Stimulated activated naive CD8-positive, alpha-beta T cell treated with anti-CD3 and anti-CD28 coated beads, Interleukin-15, amount 100 ng/mL, for 72 hours (primary cell): ENCODE measurements at places on chromosomes 7 and 10.

GRCh38 chr7:111266613-111267012 is 175.7 kb downstream of the LRRN3 start:
- no peak for DNase-seq

DNA sequence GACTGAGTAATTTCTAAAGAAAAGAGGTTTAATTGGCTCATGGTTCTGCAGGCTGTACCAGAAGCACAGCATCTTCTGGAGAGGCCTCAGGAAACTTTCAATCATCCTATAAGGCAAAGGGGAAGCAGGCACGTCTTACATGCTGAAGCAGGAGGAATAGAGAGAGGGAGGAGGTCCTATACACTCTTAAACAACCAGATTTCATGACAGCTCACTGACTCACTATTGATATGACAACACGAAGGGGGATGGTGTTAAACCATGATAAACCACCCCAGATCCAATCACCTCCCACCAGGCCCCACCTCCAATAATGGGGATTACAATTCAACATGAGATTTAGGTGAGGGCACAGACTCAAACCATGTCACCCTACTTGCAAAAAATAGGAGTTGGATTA is 201.5 kb downstream of the CDK14 start:
- DNase-seq = no peak

DNA sequence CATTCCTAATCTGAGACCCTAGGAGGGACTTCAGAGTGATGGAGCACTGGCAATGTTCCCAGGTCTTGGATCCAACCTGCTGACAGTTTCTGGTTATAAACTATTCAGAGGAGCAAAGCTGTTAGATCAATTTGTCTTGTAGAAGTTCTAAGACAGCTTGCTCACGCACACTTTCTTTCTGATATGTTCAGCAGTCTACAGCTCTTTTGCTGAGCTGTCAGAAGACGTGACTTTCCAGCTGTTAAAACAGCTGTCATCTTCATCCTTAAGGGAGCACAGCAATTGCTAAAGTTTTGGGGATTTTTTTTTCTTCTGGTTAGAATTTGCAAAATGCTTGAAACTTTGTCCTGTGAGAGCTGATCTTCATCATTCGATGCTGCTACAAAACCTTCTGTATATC is 823.1 kb downstream of the SORCS1 start:
- no peak for DNase-seq

DNA sequence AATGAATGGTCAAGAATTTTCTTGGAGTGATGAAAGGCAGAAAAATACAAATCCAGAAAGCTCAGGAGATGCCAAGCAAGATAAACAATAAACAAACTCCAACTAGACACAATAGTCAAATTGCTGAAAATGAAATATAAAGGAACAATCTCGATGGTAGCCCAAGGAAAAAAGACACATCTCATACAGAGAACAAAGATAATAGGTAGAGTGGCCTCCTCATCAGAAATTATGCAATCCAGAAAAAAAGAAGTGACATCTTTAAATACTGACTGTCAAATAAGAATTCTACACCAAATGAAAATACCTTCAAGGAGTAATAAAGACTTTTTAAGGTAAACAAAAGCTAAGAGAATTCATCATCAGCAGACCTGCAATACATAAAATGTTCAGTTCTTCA is 150.4 kb downstream of the ANK3 start:
- no peak for DNase-seq

- DNase-seq = no peak
These were observed 886.1 kb downstream of the SORCS1 start for GRCh38 chr10:106278383-106278782.

DNA sequence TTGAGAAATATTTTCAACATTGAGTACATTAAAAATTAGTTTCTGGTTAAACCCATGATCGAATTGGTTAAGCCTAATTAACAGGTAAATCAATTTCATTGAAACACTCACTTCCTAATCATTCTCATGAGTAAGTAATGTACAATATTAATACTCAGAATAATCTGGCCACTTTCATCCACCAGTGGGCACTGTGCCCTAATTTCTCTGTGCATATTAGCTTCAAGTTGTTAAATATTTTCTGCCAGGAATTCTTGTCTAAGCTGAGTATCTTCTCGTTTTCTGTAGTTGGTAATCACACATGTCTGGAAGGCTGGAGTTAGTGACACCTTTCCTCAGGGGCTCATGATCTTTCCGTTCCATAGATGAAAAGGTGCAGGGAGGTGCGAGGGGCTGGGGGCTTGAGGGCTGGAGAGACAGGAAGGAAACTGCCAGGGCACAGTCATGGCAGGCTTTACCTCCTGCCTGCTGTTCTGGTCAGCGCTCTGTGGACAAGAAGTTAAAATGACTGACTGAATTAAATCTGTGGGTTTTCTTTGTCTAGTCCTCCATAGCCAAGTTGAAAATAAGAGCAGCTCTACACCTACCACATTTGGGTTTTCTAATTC is 71.9 kb downstream of the WIPF3 start:
- DNase-seq = no peak

- DNase-seq = no peak
These were observed 35.8 kb downstream of the NSUN6 start for GRCh38 chr10:18615618-18616017.

DNA sequence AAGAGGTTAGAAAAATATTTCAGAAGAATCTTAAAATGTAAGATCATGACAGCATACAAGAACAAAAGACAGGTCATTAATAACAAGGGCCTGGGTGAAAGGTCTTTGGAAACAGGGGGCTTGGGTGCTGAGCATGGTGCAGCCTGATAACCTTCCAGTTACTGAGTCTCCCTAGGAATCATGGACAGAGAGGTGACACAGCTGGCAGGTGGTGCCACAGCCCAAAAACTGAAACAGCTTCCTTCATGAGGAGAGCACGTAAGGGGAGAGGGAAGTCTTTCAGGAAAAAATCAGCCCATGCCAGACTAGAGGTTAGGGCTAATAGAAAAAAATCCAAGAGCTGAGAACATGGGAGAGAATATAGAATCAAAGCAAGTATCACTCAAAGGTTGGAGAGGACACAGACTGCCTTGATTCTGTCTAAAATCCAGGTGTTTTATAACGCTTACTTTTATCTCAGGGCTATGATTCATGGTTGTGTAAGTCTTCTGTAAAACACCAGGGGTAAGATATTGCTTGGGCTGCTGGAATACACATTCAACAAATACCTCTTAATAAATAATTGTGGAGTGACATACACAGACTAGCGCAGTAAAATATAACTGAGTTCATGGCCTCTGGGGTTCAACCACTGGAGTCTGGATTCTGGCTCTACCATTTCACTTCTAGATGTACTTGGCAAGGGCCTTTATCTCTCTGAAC is 88.1 kb downstream of the SEMA3C start:
- DNase-seq = no peak

DNA sequence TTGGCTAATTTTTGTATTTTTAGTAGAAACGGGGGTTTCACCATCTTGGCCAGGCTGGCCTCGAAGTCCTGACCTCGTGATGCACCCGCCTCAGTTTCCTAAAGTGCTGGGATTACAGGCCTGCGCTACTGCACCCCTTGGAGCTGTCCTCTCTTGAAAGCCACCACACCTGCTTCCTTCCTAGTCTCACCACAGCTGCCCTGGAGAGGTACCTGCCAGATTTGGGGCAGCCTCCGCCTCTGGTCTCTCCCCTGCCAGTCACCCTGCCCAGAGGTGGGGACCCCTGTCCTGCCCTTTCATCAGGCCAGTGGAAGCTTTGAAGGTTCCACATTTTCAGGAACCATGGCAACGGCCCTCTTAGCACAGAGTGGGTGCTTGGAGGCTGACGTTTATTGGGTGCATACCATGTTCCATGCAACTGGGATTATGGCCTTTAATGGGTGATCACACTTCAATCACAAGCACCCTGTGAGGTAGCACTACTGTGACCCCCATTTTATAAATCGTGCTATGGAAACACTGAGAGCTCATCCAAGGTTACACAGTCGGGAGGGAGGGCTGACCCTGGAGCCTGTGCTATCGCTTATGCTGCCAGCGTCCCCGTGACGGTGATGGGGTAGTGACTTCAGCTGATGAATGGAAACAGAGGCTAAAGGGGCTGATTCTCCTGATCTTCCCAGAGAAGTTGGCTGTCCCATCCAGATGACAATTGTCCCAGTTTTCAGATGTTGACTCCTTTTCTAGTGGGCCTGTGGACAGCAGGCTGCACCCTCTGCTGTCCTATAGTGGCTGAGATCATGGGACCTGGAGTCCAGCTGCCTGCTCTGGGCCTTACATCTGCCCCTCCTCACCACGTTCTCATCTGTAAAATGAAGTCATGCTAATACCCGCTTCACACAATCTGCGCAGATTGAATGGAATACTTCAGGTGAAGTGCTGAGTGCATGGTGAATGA is 11.5 kb upstream of the FGFR2 start:
- no peak for DNase-seq

DNA sequence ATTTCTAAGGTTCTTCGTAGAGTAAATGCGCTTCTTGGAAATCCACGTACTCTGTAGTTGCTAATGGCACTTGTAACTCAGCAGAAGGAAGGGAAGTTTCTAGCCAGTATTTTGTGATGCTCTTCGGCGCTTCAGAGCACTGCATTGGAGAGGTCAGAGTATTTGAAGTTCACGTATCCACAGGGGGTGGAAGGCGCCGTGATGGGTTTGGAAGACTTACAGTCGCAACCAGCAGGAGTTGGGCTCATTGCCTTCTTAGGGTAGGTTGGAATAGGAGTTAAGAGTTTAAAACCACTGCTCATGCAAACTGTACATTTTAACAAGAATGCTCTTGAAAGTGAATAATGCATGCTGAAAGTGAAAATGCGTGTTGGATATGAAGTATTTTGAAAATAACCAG is 49.1 kb downstream of the SHH start:
- DNase-seq = no peak

DNA sequence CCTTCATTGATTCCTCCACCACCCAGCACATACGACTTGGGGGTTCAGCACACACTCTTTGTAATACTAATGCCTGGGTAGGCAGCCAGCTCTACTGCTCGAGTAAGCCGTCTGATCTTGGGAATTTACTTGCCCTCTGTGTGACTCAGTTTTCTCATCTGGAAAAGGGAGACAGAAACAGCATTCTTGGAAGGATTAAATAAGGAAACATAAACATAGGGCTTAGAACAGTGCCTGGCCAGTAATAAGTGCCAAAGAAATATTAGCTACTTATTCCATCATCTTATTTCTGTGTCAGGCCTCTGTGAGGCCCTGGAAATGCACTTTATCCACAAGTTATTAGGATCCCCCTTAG is 130.1 kb downstream of the TNS3 start:
- DNase-seq = no peak

GRCh38 chr10:54666192-54666591 is 134.8 kb downstream of the PCDH15 start:
- DNase-seq = no peak

DNA sequence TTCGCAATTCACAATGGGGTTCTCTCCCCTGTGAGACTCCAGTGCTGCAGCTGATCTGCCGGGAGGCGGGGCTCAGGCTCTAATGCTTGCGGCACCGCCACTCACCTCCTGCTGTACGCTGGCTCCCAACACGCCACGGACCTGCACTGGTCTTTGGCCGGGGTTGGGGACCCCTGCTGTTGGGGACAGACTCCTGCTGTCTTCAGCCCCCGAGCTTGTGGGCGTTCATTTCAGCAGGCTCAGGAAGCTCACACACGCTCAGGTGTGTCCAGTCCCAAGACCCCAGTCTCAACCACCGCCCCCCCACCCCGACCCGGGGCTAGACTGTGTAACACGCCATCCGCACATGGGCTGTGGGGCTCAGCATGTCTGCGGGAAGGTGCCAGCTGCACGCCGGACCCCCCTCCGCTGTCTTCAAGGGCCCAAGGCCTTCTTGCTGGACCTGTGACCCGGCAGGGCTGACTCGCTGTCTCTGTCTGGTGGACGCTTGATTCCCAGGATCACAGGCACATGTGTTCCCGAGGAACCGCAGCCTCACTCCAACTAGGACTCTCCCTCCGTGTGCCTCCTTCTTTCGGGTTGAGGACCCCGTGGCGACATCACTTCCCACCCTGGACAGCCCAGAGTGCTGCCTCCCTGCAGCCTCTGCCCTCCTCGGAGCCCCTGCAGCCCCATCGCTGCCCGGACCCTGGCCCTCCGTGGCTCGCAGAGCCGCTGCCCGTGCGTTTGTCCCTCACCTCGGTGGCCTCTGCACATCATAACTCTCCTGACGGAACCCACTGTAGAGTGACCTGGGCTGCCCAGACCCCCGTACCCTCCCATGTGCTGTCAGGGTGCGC is 106.4 kb downstream of the DNAJB6 start:
- DNase-seq = no peak

- no peak for DNase-seq
These were observed 1191.9 kb downstream of the CNTNAP2 start for GRCh38 chr7:147308539-147308938.

DNA sequence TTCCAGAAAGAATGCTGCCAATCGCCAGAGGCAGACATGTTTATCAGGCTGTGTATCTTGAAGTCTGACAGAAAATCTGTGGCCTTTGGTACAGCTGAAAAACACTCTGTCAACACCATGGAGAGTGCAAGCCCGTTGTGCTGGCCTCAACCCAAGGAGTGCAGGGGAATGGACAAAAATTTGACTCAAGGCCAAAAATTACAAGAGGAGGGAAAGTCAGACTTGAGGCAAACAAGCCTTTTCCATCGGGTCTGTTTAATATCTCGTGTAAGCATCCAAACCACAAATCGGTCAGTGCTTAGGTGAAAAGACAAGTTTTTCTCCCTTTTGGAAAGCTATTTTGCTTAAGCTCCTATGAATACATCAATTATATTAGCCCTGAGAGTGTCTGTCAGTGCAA is 305.3 kb upstream of the NFE2L3 start:
- DNase-seq = no peak

DNA sequence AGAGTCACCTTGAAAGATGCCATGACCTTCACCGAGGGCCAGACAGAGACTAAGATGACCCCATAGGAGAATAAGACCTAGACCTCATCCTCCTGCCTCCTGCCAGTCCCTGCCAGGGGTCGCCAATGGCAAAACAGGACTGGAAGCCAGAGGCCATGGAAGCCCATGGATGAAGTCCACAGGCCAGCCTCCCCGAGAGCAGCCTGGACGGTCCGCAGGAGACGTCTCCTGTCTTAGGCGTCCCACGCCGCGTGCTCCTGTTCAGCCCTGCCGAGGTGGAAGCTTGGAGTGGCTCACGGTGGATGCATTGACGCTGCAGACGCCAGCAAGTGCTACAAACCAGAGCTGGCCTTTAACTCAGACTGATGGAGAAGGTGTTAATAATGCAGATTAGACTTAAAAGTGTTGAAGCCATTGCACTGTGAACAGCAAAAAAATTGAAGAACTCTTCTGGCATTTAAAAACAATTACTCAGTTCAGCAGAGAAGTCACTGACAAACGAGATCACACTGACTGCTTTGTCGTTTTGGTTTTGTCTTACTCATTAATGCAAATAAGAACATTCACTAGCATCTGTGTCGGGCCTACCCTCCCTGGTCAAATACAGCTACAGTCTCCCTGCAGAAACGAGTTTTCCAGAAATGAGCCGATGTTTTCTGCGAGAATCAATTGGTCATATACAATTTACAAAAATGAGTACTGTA is 38.1 kb upstream of the FAM20C start:
- no peak for DNase-seq
